ENCODE measurements at places on chromosomes 3 and 15. TPM values are rescaled to one million over a fixed set of nuclear protein-coding genes. Genes with fewer than 3 reads are reported as not detected.

Gene LRRC34
- total RNA-seq: not detected

Gene STRA6
- total RNA-seq: 66.5 TPM

Gene GOLGA8M
- not detected for total RNA-seq

Gene ST8SIA2
- total RNA-seq: 0.37 TPM

Gene CKMT1A
- 2.8 TPM for total RNA-seq

Gene CLEC3B
- total RNA-seq: not detected

Gene RBM15B
- total RNA-seq: 20.4 TPM

Gene GRK7
- total RNA-seq: not detected

Gene MYEF2
- 17.4 TPM for total RNA-seq

Gene FILIP1L
- 0.74 TPM for total RNA-seq

Gene SHQ1
- total RNA-seq: 17.6 TPM

Gene GOLGA6L4
- 0.39 TPM for total RNA-seq

Gene SSUH2
- 1.2 TPM for total RNA-seq

Gene STRIT1
- total RNA-seq: not detected

Gene BFSP2
- total RNA-seq: not detected

Gene AADACL2
- total RNA-seq: not detected

Gene WDR93
- 0.26 TPM for total RNA-seq

Gene POLQ
- total RNA-seq: 6.7 TPM

Gene SORD
- total RNA-seq: 35.3 TPM

Gene DPPA2
- total RNA-seq: not detected

Gene GOLGA6L7
- not detected for total RNA-seq

Gene CHRM5
- not detected for total RNA-seq

Gene GALNT15
- total RNA-seq: 0.05 TPM

Gene KCNAB1
- not detected for total RNA-seq

Gene ZNF106
- total RNA-seq: 7.2 TPM

Gene PIF1
- 14.6 TPM for total RNA-seq

Gene GOLGA8J
- total RNA-seq: not detected

Gene PDZRN3
- total RNA-seq: not detected

Gene MORC1
- 0.02 TPM for total RNA-seq

All from A549 treated with dexamethasone at 1 μM for 4 hours (cell line).